ENCODE measurements at places on chromosomes 3 and 15.

DNA sequence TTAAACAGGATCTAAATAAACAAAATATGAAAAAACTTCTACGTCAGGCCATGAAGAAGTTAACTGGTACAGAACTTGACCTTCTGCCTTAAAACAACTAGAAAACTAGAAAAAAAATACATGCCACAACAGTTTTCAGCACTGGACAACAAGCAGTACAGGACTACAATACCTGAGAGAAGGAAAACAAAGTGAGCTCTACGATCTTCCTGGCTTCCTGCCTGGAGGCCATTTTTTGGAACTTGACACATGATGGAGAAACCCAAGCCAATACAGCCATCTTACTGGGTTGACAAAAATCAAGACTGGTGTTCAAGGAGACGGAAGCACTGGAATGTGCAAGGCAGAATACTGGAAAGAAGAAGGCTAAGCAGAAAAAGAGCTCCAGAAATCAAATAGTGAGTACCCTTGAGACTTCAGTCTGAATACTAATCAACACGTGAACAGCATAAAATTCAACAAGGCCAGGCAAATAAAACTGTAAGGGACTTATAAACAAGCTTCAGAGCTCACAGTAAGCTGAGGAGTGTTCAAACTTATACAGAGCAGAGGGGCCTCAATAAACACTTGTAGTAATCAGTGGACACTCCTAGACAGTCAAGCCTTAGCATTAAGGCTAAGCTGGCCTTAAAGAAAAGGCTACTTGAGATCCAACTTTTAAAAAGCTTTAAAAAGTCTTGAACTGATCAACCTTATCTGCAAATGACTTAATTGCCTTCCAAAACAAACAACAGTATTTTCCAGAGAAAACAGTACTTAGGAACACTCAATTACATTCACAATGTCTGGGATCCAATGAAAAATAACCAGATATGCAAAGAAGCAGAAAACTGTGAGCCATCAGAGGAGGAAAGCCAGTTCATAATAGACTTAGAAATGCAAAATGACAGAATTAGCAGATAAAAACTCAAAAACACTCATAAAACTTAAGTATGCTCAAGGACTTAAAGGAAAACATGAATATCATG, 63.2 kb downstream of the DLG1 start:
- no peak for DNase-seq

DNA sequence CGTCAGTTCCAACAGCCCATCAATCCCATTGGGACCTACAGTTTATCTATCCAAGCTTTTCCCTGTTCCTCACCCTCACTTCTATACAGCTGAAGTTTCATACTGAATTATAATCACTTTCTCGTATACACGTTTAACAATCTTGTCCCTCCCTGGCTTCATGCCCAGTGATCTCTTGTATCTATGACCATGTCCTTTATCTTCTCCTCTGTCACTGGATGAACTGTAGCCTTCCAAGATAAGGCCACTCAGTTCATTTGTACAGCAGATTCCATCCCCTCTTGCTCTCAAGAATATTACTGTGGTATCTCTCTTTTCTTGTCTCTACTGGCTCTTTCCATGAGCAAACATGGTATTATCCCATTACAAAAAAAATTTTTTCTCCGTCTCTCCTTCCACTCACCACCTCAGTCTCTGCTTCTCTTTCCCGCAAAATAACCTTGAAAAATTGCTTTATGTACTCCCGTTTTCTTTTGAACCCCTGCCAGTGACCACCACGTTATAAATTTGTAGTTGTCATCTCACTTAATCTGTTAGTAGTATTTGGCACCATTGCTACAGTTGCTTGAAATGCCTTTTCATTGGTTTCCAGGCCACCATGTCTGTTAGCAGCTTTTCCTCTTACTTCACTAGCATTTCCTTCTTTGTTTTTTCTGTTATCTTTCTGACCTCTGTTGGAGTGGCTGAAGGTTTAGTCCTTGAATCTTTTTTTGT, 9.4 kb downstream of the CTNNB1 start:
- no peak for DNase-seq

- no peak for DNase-seq
These were observed 35.1 kb downstream of the USP3 start for GRCh38 chr15:63539521-63539920.

DNA sequence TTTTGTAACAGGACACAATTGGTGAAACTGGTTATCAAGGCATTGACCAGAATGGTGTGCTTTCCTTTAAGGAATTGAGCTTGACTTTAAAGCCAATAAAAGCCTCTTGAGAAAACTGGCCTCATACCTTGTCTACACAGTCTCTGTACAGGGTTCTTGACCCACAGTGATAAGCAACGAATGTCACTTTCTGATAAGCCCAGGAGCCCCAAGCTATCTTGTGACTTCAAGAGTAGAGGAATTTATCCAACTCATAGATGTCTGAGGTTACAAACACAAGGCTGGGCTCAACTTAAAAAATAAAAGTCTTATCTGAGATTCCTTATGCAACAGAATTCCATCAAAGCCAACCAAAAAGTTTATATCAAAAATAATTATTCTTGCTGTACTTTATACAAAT, 212.1 kb downstream of the GBE1 start:
- DNase-seq, result no peak

DNA sequence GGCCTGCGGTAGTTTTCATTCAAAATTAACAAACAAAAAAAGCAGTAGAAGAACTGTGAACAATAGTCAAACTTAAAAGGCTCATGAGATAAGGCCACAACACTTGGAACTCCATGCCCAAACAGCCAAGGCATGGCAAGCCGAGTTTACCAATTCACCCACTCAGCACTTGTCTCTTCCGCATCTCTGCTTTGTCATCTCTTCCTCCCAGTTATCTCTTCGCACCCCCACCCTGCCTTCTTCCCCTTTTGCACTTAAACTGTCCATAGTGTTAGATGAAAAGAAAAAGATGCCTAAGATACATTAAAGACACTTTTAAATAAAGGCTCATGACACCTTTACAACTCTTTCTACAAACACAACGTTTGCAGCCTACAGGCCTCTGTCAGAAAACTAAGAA, 11.1 kb downstream of the TLE3 start:
- no peak for DNase-seq

DNA sequence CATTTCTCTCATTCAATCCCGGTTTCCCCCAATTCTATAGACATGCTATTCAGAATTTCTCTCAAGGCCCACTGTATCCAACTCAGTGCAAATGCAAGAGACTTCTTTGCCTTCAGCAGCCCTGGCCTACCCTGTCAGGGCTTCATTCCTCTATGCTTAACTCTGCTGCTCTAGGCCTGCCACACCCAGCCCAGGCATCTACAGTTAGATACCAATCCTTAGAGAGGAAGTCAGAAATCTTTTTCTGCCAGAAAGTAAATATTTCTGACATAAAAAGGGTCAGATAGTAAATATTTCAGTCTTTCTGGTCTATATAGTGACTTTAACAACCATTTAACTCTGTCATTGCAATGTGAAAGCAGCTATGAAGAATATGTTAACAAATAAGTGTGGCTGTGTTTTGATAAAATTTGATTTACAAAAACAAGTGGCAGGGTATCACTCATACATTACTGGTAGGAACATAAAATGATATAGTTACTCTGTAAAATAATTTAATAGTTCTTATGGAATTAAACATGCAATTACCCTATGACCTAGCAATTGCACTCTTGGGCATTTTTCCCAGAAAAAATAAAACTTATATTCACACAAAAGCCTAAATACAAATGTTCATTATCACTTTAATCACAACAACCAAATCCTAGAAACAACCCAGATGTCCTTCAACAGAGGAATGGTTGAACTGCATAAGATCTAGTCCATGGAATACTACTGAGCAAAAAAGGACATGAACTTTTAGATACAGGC, 942.0 kb downstream of the SQOR start:
- no peak for DNase-seq

GRCh38 chr3:34212656-34213055, 414.2 kb downstream of the PDCD6IP start:
- no peak for DNase-seq

- no peak for DNase-seq
These were observed 764.8 kb upstream of the NR2F2 start for GRCh38 chr15:95565690-95566089.

- no peak for DNase-seq
These were observed 534.1 kb downstream of the TUSC7 start for GRCh38 chr3:117243657-117244056.

- no peak for DNase-seq
These were observed 110.2 kb upstream of the UMPS start for GRCh38 chr3:124619887-124620599.

DNA sequence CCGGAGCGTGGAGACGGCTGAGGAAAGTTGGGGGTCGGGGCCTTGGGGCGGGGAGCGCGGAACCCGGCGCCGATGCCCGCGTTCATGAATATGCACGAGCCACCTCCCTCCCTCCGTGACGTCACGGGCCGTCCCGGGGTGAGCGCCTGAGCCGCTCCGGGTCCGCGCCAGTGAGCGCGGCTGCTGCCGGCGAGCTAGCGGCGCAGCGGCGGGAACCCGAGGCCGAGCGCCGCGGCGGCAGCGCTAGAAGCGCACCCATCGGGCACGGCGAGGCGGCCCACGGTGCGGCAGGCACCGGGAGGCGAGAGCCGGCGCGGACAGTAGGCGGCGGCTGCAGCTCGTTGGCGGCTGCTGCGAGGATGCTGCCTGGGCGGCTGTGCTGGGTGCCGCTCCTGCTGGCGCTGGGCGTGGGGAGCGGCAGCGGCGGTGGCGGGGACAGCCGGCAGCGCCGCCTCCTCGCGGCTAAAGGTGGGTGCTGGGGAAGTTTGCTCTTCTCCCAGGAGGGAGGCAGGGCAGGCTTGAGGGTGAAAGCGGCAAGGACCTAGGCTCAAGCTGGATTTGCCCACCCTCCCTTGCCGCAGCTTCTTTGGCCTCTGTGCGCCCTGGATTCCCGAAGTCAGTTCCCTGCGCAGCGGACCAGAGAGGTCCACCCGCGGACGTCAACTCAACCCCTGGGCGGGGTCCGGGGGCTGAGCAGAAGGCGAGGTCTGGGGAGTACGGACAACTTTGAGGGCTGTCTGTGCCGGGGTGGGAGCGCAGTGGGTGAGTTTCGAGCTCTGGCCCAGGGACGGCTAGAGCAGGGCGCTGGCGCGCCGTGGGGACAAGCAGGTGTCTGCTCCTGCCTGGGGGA, at the start of gene CLSTN2:
CLSTN2 (plus strand) TSS at position 170 of the 850 bp plus-strand sequence.
- no peak for DNase-seq

- DNase-seq, result no peak
These were observed 339.9 kb downstream of the CHL1 start for GRCh38 chr3:536417-536813.

GRCh38 chr15:48596415-48596814, 49.1 kb downstream of the FBN1 start:
- no peak for DNase-seq

DNA sequence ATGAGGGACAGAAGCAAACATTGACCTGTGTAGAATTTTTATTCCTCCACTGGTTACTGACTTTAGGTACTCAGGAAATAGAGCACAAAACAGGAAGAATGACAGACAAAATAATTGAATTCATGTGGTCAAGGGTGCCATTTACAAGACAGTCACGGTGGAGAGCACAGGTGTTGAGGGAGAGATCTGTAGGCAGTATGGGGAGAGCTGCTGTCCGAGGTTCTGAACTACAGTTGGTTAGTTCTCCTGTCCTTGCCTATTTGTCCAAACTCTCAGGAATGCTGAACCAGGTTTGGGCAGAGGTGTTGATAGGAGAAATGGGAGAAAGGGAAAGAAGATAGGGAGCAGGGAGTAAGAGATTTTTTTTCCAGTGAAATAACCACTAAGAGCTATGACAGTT, 178.5 kb upstream of the ZBTB20 start:
- no peak for DNase-seq

DNA sequence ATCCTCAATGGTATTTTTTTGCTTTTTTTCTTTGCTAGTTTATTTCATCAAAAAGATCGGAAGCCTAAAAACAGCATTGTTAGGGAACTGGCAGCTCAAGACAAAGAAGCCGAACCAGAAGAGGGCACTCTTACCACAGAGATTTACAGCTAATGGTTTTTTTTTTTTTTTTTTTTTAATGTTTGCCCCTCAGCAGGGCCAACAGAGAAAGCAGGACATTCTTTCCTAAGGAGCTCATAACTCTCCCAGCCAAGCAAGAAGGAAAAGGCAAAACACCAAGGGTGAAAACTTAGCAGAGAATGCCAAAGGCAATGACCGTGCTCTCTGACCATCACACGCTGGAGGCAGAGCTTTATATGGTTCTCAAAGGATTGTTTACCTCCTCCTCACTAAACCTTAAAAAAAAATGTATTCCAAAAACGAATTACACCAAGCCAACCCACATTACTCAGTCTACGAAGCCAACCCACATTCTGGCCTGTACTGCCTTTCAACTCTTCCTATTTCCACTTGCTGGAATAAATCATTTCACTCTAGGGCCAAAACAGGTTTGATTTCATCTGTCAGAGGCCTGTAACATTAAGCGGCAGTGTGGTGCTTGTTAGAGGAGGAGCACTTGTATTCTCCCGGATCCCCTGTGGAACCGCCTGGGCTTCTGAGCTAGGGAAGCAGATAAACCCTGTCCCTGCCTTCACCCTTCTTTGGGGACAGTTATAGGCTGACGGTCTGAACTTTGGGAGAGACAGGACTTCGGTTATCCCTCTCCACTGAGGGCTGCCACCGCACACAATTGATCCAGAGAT, 35.6 kb upstream of the GYG1 start:
- no peak for DNase-seq

GRCh38 chr3:65783117-65783516, 255.6 kb downstream of the MAGI1 start:
- no peak for DNase-seq

DNA sequence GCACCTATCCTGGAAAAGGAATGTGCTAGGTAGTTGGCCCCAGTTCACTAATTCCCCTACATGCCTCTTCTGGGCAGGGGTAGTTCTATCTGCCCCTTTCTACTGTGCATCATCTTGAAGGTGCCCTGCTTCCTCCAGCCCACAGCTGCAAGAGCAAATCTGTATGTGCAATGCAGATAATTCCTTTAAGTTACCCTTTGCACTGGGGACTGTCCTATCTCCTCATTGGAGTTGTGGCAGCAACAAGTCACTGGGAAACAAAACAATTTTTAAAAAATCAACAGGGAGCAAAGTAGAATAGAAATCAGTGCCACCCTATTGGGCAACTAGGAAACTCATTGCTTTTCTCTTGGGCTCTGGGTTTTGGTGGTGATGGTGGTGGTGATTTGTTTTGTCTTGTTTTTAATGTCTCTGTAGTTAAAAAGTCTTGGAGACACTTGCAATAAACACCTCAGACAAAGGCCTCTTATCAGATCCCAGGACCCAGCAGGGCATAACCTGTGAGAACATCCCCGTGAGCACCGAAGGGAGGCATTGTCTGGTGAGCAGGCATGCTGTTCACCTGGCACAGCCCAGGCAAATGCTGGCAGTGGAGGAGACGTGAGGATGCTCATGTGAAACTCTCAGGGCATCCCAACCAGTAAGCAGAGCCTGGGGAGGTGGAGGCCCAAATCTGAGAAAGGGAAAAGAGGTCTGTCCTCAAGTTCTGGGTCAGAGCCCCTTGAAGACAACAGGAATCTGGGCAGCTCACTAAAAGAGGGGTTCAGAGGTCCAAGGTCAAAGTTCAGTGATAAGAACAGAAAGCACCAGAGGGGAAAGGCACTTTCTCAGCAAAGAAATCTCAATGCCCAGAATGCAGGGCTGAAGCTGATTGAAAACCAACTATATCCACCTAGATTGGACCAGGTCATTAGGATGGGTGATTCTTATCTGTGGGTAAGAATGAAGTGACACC, 27.9 kb downstream of the C2CD4B start:
- DNase-seq, result no peak
